ENCODE measurements at places on chromosomes 1 and 21. TPM values are rescaled to one million over a fixed set of nuclear protein-coding genes. Genes with fewer than 3 reads are reported as not detected.

GRCh38 chr21:44872649-44873355, 688 bp downstream of the PTTG1IP start:
- DNase-seq, result no peak

- DNase-seq, result no peak
Observed at GRCh38 chr1:87053446-87053845, 139.0 kb downstream of the HS2ST1 start.

DNA sequence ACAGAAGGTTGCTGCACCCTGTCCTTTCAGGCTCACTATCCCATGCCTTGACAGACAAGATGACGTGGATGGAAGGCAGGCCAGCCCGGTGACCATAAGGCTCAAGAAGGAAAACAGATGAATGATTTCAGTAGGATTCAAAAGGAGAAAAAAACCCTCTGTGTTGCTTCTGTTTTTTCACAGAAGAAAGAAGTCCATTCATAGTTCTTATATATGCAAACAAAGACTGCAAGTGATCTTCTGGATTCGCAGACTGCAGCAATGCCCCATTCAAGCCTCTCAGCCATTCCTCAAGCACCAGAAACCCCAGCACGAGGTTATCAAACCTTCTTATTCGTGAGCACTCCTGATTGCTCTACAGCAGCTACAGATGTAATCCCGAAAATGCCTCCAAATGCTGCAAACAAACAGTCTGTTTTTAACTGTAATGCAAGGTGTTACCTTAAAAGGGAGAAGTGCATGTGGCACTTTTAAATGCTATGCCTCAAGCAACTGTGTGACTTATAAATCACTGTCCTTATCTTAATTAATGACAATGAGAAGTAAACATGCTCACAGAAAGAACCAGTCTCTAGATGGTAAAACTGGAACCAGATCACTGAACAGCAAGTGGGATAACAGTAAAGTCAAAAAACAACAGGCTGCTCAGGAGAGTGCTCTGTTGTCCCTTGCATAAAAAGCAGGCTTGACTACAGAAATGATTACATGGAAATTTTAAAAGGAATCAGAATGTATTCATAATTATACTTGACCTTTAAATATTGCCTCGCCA, 173.9 kb downstream of the HHIPL2 start:
- no peak for DNase-seq

MCOLN3 gene
- 0.04 TPM for total RNA-seq

C1QB gene
- total RNA-seq, result not detected

- DNase-seq, result no peak
Observed at GRCh38 chr1:20386323-20387081, 95.8 kb downstream of the VWA5B1 start.

- no peak for DNase-seq
Observed at GRCh38 chr21:43689556-43690337, 29.2 kb upstream of the PDXK start.

- peak; percentile 57 for DNase-seq
Observed at GRCh38 chr1:36703526-36704208, 221.0 kb upstream of the CSF3R start.

DNA sequence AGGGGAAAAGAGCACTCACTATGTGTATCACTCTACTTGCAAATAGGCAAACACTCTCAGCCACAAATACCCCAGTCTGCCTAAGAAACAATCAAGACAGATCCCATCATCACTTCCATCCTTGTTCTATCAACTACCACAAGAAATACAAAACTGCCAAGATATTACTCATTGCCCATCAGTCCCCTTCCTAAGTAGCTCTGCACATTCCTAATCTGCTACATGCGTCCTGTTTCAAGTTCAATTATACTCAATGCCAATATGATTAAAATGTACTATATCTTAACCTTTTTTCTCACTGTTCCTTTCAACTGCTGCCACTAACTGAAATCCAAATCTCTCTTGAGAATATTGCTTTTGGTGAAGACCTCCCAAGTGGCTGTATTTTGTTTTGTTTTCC, 1688.4 kb downstream of the PLA2G4A start:
- DNase-seq, result no peak

DNA sequence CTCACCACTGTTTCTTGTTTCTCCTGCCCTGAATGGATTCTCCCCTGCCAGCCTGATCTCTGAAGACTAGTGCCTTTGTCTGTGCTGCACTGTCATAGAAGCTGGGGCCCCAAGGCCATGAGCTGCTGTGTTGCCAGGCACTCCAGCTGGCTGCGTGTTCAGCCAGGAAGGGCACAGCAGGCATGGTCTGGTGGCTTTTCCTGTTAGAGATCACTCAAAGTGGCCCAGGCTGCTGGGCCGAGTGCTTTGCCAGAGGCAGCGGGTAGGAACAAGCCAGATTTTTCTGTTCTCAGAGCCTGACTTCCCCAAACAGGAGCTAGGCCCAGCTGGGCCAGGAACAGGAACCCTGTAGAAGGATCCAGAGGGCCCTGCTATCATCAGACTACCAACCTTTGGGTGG, 5.2 kb downstream of the ADPRS start:
- DNase-seq, result no peak

- no peak for DNase-seq
Observed at GRCh38 chr1:209805341-209805781, 581 bp downstream of the IRF6 start.

Data from HepG2 (cell line).